ENCODE measurements at places on chromosomes 13 and 19. TPM values are rescaled to one million over a fixed set of nuclear protein-coding genes. Genes with fewer than 3 reads are reported as not detected.

ZNF253 gene
- total RNA-seq: 16.0 TPM

DNA sequence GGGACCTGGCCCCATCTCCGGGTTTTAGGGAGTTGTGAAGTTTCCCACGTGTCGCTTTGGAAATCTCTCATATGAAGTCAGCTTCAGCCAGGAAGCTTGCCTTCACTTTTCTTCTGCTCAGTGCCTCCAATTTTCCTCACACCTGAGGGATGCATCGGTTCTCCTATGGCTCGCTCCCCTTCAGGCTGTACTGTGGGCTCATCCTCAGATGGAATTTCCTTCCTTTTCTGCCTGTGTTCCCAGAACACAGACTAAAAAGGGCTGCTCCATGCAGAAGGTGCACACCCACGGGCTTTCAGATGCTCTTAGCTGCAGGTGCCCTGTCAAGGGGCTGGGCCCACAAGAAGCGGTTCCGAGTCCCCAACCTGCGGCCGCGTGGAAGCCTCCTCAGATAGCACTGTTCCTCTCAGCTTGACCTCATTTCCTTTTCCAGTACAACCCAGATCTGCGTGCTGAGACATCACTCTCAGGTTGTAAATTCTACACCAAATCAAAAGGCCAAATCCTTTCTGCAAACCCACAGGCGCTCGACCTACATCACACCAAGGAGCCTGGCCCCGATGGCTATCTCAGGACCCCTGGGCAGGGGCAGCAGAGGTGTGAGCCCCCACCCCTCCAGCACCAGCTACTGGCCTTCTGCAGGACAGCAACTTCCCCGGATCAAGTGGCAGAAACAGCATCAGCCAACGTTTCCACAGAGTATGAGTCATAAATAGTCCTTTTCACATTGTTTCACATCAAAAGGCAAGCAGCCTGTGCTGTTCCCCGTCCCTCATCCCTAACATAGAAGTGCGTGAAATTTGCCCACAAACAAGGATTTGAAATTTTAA is 275.9 kb downstream of the ZNF536 start:
- DNase-seq: no peak

- no peak for DNase-seq
These were observed 317.0 kb downstream of the ENOX1 start for GRCh38 chr13:43469791-43470190.

DNA sequence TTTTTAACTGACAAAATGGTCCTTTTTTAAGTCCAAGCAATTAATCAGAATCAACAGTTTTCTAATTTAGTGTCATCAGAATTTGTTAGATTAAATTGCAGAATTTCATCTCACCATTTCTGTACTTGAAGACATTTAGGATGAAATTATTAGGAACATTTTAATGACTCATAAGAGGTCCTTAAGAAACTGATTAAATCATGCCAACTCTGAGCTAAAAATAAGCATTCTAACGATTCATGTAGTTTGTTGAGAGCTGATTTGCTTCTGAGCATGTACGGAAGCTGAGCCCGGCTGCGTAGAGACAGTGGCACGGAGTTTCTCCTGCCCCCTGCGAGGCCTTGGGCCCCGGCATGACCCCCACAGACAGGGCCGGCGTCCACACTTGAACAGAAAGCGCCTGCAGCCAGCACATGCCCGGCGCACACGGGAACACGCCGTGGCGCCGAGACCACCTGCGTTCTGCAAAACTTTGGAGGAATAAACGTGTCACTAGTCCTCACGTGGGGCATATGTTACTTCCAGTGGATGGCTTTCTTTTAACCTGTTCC is 89.7 kb upstream of the MCF2L start:
- DNase-seq: no peak

DNA sequence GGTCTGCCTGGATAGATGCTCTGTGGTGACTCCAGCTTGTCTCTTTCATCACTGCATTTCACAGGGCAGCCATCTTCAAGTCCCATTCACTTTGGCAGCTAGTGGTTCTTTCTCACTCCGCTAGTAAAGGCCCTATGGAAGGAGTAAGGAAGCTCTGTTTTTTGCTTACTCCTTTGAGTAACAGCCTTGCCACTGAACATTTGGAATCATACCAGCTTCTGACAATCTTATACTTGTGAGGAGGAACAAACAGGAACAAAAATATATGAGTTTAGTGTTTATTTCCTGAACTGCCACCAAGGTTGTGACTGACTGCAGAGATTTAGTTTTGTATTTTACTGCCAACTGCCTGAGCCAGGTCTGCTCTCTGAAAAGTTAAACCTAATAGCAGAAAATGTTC is 38.7 kb downstream of the KCTD4 start:
- no peak for DNase-seq

Measured in mucosa of gallbladder (tissue), 1 donor.